COR-L47 (cell line): ENCODE measurements at places on chromosomes 3 and 15.

GRCh38 chr15:53833134-53833624 is 73.7 kb upstream of the WDR72 start:
- peak; percentile 54 for DNase-seq

GRCh38 chr3:123951522-123952447 is 9.2 kb downstream of the CCDC14 start:
- no peak for DNase-seq

DNA sequence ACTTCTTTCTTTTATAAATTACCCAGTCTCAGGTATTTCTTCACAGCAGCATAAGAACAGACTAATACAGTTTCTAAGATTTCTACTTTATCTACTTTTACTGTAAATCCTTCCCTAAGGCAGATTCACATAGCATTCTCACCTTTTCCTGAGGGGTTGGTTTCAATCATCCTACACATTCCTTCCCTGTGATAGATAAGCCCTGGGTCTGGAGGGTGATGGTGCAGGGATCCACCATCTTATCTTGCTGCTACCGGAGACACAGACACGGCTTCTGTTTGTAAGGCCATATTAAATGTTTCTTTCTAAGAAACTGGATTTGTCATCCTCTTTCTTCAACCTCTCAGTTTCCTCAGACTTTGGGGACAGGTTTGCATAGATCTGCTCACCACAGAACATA is 6.1 kb downstream of the IQCF5 start:
- no peak for DNase-seq

DNA sequence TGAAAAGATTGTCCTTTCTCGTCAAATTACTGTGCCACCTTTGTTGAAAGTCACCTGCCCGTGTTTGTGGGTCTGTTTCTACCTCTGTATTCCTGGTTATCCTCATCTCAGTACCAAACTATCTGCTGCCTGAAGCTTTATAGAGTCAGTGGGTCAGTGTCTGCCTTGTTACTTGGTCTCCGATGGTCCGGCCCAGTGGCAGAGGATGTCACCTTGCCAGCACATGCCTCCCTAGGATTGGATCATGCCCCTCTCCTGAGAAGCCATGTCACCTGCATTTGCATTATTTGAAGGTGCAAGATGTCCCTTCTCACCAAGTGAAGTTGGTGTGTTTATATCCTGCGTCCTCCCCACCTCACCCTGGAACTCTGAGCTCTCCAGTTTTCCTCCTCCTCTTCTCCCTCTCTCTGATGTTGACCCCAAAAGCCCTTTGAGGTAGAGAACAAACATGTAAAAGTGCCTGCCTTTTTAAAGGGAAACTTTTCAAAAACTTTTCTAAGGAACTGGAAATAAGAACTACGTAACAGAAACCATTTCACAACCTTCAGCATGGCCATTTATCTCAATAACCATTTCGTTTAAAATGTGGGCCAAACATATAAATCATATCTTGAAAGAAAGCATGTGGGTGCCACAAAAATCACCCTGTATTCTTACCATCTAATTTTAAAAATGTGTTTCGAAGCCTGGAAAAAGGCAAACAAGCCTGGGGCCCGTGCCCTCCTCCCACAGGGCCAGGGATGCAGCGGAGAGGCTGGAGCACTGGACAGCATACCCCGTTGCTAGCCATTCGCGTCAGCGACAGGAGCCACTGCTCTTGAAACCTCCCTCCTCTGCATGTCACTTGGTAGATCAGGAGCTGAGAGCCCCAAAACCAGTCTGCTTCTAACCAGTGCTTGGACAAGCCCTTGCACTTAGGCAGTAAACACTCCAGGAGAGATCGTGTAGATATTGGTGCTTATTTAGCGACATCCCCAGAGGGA is 102.1 kb downstream of the VGLL4 start:
- DNase-seq = no peak

GRCh38 chr3:28994161-28994905 is 286.5 kb upstream of the RBMS3 start:
- DNase-seq = no peak
